Stimulated activated CD8-positive, alpha-beta memory T cell treated with anti-CD3 and anti-CD28 coated beads, Interleukin-15, amount 100 ng/mL, for 48 hours (primary cell): ENCODE measurements at places on chromosomes 7 and 10.

DNA sequence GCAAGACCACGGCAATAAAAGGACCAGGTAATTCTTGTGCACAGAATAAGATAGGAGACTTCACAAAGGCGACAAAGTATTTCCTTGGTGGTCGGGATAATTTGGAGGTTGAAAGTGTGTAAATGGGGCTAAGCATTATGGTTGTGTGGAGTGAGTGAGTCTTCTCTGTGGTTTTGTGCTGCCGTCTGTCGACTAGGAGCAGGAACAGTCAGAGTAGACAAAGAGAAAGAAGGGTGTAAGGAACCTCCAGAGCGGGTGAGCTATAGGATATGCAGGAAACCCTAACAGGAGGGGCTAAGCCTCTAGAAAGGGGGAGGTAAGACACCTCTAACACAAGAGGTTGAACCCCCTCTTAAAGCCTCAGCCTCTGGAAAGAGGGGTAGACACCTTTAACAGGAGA, 201.6 kb downstream of the SH2D4B start:
- no peak for DNase-seq

DNA sequence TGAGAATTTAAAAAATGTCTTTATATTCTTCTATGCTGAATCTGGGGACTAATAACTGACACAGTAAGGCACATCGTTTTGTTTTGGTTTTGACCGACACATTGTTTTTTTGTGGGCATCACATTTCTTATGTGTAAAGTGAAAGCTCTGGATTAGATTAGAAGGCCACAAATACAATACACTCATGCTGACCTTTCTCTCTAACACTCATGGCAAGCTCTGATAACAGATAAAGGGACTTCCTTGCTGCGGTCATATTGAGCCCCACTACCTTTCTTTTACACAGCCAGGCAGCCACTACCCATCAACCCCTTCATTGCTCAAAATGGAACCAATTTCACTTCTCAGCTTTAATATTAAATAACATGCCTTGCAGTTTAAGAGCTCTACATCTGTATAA, 26.0 kb downstream of the PPP1R3A start:
- no peak for DNase-seq

- no peak for DNase-seq
Measured at GRCh38 chr10:100045592-100045991, 35.8 kb upstream of the DNMBP start.

GRCh38 chr7:128376077-128376476, 14.6 kb upstream of the PRRT4 start:
- DNase-seq: no peak

GRCh38 chr10:36638462-36639155, 486.8 kb upstream of the ANKRD30A start:
- DNase-seq: no peak
